ENCODE measurements at places on chromosomes 2 and 18. TPM values are rescaled to one million over a fixed set of nuclear protein-coding genes. Genes with fewer than 3 reads are reported as not detected.

The MITD1 gene
- 42.1 TPM for total RNA-seq

DNA sequence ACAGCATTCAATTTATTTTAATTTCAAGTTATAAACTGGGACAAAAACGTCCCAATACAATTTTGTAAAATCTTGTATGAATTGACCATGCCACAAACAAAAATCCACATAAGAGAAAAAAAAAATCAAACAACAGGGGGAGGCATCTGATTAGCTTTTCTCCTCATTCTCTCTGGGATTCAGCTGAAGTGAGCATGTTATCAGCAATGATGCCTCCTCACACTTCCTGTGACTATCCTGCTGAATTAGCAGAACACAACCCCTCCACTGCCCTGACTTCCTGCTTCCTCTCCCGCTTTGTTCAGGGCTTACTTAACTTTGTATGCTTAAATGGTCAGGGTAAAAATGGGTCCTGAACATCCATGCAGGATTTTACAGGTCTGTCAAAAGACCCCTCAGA, 132.2 kb upstream of the ITGB6 start:
- DNase-seq = peak; percentile 63

GRCh38 chr2:141497272-141497671, 633.5 kb downstream of the LRP1B start:
- no peak for DNase-seq

DNA sequence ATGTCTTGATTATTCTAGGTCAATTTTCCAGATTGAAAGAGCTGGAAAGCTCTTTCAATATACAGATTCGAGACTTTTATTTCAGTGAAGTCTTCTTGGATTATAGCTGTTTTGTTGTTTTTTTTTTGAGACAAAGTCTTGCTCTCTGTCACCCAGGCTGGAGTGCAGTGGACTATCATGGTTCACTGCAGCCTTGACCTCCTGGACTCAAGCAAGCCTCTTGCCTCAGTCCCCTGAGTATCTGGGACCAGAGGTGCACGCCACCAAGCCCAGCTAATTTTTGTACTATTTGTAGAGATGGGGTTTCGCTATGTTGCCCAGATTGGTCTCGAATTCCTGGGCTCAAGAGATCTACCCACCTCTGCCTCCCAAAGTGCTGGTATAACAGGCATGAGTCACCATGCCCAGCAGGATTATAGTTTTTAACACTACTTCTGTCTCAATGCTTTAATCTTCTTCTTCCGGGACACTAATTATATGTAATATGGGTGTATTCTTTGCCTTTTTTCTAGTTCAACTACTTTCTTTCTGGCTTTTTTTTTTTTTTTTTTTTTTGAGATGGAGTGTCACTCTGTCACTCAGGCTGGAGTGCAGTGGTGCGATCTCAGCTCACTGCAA, 62.3 kb downstream of the USP37 start:
- no peak for DNase-seq

- no peak for DNase-seq
Observed at GRCh38 chr18:36831139-36831538, 2.2 kb downstream of the KIAA1328 start.

GRCh38 chr2:152016181-152017120, 82.4 kb downstream of the CACNB4 start:
- no peak for DNase-seq

- DNase-seq = no peak
Observed at GRCh38 chr2:9741110-9741509, 102.2 kb upstream of the TAF1B start.

- no peak for DNase-seq
Observed at GRCh38 chr2:222703886-222704285, 32.4 kb downstream of the MOGAT1 start.

DNA sequence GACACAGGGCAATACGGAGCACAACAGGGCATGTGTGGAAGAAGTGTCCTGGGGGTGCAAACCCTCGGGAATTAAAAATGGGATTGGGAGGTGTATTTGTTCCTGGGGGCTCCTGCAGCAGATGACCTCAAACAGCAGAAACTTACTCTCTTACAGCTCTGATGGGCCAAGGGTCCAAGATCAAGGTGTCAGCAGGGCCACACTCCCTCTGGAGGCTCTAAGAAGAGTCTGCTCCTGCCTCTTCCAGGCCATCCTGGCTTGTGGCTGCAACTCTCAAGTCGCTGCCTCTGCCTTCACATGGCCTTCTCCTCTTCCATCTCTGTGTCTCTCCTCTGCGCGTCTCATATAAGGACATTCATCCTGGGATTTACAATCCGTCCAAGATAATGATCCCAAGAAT, 12.4 kb upstream of the SPATA3 start:
- DNase-seq = peak; percentile 45

The ZNG1B gene
- 55.7 TPM for total RNA-seq

GRCh38 chr18:75005626-75006025, 203.3 kb downstream of the PTGR3 start:
- no peak for DNase-seq

The MYL12A gene
- 284 TPM for total RNA-seq

The DSG1 gene
- total RNA-seq = not detected

DNA sequence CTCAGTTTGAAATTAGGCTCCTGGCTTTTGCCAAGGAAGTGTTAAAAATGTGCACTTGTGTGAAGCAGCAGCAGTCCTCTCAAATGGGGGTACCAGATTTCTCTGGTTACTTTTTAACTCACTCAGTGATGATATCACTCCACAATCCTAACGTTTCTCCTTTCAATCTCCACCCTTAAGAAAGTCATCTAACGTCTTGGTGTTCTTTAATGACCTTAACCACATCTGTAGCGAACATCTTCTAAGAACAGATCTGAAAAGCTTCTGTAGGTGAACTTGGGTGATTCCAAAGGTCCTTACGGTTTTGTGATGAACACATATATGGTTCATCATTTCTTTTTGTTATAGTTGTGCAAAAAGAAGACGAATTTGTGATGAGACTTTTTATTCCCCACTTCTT, 73.2 kb downstream of the DOCK10 start:
- no peak for DNase-seq

DNA sequence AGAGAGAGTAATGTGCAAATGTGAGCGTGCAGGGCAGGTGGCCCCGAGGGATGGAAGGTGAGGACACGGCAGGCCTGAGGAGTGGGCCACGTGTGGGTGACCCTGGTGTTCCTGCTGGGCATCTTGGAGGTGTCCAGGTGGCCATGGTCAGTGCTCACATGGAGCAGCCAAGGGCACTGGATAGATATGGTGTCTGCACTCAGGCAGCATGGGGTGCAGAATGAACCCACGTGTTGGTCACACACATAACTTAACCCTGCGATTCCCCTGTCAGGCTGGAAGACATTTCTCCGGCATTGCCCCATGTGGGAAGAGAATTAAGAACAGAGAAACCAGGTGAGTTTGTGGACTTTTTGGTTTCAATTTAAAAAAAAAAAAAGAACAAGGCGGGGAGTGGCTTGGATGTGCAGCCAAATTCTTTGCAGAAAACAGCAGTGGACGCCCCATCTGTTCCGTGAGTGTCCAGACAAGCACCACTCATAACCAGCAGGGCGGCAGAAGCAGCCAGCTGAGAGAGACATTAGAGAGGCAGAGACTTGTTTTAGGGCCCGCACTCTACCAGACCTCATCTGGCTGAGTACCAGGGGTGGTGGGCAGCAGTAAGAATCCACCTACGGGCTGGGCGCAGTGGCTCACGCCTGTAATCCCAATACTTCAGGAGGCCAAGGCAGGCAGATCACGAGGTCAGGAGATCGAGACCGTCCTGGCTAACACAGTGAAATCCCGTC, 249.8 kb downstream of the ACKR3 start:
- no peak for DNase-seq

DNA sequence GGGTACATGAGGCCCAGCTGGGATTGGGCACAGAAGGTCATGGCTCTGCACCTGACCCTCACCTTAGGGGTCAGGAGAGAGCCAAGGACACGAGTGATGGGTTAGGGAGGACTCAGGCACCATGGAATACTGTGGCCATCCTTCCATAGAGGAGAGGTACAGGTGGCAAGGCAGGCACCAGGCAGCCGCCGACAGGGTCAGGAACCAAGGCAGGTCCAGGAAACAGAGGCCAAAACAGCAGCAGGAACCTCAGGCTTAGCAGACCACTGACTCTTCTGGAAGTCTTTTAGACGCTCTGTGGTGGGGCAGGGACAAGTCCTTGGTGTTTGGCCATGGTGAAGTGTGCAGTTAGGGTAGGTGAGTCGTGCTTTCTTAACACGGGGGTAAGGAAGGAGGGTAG, 128.0 kb downstream of the NEDD4L start:
- DNase-seq = peak; percentile 19

DNA sequence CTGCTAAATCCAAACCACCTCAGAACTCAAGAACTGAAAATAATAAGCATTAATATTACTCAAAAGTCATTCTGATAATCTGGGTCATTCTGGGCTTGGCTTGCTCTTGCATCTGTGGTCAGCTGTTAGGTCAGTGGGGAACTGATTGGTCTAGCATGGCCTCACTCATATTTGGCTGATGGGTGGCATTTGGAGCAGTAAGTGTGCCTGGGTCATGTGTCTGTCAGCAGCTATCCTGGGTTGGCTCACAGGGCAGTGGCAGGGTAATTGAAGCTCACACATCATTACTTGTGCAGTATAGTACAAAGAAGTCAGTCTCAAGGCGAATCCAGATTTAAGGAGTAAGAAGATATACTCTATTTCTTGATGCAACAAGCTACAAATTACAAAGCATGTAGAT, 9.6 kb downstream of the RPL37A start:
- DNase-seq = no peak

DNA sequence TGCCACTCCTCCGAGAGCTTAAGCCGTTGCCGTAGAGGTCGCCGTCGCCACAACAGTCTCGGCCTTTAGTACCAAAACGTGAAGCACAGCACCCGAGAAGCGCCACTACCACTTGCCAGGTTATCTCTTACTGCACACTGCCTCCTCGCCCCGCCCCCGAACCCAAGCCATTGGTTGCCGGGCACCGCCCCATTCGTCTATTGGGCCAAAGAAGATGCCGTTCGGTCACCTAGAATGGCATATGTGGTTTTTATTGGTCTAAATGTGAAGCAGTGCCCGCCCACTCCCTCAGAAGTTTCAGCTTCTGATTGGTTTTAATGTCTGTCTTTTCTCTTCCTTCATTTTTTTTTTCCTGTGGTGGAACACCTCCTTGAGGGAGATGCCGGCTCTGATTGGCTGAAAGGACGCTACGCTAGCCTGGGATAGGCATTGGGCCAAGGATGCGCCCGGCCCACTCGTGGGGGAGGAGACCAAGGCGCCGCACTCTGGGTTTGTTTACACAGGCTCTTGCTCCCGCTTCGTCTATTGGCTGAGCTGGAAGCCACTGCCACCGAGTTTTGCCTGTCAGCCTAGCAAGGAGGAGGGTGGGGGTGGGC, at the start of gene PAIP2B:
Gene PAIP2B, minus strand, starts transcription at position 139 of the 596 bp plus-strand sequence. CDS start 24,514 bp downstream, outside the sequence.
- DNase-seq = peak; percentile 100

- DNase-seq = no peak
Observed at GRCh38 chr2:57878866-57879210, 167.8 kb upstream of the VRK2 start.

The GAREM2 gene
- total RNA-seq = 11.5 TPM

DNA sequence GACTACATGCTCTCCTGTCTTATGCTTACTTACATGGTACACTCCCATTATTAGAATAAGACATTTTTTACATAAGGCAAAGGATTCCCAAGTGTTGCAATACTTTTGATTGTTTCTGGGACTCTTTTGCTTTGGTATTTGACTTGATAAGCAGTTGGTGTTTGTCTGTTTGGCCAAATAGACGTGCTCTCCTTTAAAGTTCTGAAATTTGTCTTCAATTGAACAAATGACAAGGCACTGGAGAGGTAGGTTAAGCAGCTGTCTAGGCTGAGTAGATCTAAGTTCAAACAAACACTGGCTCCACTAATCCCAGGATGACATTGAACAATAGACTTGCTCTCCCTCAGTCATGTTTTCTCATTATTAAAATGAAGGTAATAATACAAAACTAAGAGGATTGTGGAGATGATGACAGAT, 430.5 kb downstream of the STK39 start:
- no peak for DNase-seq

Measured in endodermal cell (in vitro differentiated cells).